ENCODE measurements at places on chromosomes 1 and 21. TPM values are rescaled to one million over a fixed set of nuclear protein-coding genes. Genes with fewer than 3 reads are reported as not detected.

Gene ZYG11A
- 0.64 TPM for total RNA-seq

Gene HSPB7
- 0.36 TPM for total RNA-seq

Gene TTC22
- 0.18 TPM for total RNA-seq

Gene FAM43B
- 2.5 TPM for total RNA-seq

Gene TTLL7
- total RNA-seq = 117 TPM

Gene EPHA8
- 15.2 TPM for total RNA-seq

Gene DNAJC6
- total RNA-seq = 86.7 TPM

Gene GNG12
- 27.4 TPM for total RNA-seq

Gene PLA2G2F
- not detected for total RNA-seq

Gene MCOLN2
- total RNA-seq = not detected

Gene CLCA1
- total RNA-seq = 0.54 TPM

Gene KRTAP19-1
- not detected for total RNA-seq

Gene PCNT
- 37.7 TPM for total RNA-seq

Gene ZBTB17
- total RNA-seq = 30.9 TPM

Gene PLA2G2D
- not detected for total RNA-seq

Gene CFHR2
- total RNA-seq = not detected

Gene NUF2
- total RNA-seq = 14.3 TPM

Gene CCDC30
- 22.2 TPM for total RNA-seq

Gene TENT5C
- total RNA-seq = 6.2 TPM

Gene PDE9A
- total RNA-seq = 23.5 TPM

Gene EDARADD
- 1.3 TPM for total RNA-seq

Gene PEX11B
- 22.5 TPM for total RNA-seq

Gene RNU1-4
- total RNA-seq = 40,842 TPM

Data from cerebellum (tissue), 4 donors.